Hematopoietic multipotent progenitor cell treated with erythropoietin and hydrocortisone succinate and interleukin-3 and kit ligand, for 4 days (in vitro differentiated cells): ENCODE measurements at places on chromosomes 1 and 21.

GRCh38 chr1:205229399-205229871 lies 1.7 kb downstream of the TMCC2 start:
- peak; percentile 86 for DNase-seq

GRCh38 chr1:230120921-230121381 lies 53.9 kb downstream of the GALNT2 start:
- DNase-seq, result peak; percentile 53

DNA sequence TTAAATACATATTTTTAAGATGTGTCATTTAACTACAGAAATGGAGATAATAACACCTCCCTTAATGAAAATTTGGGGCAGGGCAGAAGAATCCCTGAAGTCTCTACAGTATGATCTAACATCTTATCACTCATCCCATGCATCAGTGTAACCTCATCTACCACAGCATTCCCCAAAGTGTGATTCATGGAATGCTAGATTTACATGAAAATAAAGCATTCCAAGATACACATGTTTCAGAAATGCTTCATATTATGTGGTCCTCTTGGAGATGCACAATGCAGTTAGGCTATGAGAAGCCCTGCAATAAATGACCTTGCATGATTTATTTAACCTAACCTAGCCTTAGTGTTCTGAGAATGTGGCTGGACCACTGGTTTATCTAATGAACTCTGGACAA lies 166.9 kb upstream of the SYT6 start:
- no peak for DNase-seq

DNA sequence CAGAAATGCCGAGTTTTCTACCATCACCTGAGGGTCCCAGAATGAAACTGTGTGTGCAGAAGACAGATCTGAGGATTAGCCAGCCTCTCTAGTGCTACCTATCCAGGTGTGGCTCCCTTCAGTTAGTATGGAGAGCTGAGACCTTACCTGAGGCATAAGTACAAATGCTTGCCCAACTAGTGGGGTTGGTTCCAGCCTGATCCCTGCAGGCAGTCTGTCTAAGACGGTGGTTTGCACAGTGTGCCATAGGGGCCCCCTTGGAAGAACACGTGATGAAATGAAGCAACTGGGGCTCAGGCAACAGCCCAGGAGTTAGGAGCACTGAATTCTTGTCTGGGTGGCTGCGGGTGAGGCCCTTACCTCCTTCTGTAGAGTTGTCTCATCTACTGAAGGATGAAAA lies 15.6 kb downstream of the S100A7A start:
- no peak for DNase-seq

DNA sequence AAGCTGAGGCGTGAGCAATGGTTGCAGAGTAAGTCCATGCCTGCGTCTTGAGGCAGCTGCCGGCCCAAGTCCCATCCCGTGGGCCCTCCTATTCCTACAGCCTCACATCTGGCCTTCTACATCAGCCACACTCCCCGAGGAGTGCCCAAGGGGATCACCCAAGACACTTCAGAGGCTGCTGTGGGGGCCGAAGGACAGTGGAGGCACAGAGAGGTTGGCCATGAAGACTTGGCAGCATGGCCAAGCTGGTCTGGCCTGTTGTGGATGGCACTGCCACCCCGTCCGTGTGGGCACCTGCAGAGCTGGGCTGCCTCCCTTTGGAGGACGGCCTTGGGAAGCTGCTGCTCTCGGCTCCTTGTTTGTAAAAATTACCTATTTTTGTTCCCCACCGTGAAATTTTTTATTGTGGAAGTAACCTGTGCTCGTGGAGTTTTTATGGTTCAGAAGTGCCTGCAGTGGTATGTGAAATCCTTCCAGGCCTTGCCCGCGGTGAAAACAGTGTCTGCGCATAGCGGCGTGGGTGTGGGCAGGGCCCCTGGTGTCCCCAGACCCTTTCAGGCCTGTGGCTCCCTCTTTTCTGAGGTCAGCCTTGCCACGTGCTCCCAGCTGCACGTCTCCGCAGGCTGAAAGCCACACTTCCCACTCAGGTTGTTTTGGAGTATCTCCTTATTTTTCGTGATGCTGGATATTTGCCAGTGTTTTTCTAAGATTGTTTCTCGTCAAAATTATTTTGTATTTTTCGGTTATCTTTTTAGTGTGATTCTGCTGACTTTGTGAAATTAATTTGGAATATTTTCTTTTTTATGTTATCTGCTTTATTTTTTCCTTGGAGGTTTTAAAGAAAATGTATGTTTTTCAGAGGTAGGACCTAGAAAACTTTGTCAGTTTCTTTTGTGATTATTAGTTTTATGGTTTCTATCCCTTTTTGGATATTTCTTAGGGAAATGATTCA lies 20.6 kb downstream of the SLX9 start:
- DNase-seq, result no peak

GRCh38 chr1:166166329-166166697 lies 488 bp downstream of the FAM78B start:
- DNase-seq, result no peak

- no peak for DNase-seq
These were observed 157.0 kb upstream of the EDN2 start for GRCh38 chr1:41641475-41641814.

DNA sequence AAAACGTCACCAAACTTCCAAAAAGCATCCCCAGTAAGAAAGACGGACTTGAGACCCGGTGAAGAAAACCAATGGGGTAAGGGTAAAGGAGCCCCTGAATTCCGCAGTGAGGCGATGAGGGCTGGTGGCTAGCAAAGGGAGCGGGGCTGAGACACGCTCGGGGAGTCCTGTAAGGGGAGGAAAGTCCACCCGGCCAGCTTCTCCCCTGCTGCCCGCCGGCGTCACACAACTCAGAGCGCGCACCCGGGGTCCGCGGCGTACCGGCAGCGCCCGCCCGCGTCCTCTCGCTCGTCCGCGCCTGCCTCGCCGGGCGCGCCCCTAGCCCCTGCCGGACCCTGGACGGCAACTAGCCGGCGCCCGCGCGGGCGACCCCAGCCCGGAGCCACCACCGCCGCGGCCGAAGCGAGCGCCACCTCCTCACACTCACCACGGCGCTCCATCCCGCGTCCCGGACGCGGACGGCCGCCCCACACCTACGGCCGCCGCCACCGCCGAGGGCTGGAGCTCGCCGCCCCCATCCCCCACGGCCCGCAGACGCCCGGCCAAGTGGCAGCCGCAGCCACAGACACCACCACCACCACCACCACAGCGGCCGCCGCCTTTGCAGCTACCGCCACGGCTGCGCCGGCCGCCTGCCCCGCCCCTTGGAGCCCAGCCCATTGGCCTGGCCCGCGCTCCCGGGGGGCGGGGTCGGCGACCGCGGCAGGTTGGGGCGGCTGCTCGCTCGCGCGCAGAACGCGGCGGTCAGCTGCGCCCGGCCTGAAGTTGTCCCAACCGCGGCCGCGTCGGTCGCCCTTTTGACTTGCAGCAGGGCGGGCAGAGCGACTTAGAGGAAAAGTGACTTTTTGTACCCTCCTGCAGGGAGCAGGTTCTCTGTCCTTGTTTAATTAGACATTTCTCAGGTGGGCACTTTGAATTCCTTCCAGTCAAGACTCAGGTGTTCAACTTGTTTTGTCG lies 10.0 kb upstream of the ARHGAP29 start:
- DNase-seq, result peak; percentile 68

- DNase-seq, result no peak
These were observed 10.7 kb downstream of the TIE1 start for GRCh38 chr1:43311521-43311920.

DNA sequence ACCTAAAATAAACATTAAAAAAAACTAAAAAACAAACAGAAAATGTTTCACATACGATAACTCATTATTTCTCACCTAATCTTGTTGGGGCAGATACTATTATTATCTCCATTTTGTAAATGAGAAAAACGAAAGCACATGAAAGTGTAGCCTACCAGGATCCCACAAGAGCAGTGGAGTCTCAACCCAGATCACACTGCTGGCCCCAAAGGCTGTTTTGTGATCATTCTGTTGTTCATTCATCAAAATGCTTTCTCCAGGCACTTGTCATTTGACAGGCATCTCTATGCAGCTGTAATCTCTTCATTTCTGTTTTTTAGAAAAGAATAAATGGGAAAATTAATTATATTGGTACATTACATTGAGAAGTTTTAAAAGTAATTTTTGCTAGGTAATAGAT lies 67.5 kb downstream of the AK5 start:
- no peak for DNase-seq

DNA sequence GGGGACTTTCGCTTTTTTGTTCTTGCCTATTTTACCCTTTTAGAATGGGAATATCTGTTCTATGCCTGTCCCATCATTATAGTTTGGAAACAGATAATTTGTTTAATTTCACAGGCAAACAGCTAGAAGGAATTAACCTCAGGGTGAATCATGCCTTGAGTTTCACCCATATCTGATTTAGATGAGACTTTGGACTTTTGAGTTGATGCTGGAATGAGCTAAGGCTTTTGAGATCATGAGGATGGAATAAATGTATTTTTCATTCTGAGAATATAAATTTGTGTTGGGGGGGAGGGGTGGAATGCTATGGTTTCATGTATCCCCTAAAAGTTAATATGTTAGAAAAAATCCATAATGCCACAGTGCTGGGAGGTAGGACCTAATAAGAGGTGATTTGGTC lies 56.1 kb upstream of the TACSTD2 start:
- DNase-seq, result no peak

DNA sequence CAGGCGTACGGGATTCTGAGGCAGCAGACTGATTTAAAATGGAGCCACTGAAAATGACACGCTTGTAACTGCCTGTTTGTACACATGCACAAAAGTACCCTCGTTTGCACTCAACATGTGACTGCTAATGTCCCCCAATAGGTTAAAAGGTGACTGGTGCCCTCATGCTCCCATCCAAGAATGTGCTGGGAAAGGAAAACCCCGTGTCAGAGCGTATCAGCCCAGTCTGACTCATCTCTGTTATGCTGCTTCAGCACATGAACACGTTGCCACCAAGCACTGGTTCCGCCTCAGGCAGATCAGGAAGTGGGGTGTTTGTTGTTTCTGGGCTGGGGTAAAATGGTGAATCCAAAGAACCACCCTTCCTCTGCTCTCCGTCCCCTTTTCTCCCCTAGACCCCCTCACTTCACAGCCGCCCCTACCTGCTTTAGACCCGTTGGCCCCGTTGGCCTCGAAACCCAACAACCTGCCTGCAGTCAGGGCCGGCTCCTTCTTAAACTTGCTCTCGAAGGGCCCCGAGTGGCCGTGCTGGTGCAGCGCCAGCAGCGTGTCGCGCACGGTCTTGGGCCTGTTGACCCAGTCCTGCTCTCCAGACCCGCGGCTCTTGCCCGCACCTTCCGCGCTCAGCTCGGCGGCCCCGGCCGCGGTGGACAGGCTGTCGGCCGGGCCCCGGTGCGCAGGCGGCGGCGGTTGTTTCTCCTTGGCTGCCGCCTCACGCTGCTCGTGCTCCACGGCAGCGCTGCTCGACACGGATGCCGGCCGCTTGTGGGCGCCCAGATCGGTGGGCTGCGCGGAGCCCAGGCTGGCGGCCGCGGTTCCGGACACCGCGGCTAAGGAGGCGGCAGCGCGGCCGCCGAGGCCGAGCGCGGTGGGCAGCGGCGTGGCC lies 1.7 kb downstream of the IRF2BP2 start:
- peak; percentile 93 for DNase-seq

DNA sequence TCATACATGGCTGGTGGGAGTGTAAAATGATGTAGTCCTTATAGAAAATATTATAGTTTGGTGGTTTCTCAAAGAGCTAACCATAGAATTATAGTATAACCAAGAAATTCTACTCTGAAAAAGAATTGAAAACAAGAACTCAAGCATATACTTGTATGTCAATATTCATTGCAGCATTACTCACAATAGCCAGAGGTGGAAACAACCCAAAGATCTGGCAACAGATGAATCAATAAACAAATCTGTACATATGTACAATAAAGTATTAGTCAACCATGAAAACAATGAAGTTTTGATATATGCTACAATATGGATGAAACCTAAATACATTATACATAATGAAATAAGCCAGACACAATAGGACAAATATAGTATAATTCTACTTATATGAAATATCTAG lies 29.7 kb downstream of the XCL1 start:
- DNase-seq, result no peak

- no peak for DNase-seq
These were observed 97.2 kb upstream of the KCNK1 start for GRCh38 chr1:233516732-233517131.

DNA sequence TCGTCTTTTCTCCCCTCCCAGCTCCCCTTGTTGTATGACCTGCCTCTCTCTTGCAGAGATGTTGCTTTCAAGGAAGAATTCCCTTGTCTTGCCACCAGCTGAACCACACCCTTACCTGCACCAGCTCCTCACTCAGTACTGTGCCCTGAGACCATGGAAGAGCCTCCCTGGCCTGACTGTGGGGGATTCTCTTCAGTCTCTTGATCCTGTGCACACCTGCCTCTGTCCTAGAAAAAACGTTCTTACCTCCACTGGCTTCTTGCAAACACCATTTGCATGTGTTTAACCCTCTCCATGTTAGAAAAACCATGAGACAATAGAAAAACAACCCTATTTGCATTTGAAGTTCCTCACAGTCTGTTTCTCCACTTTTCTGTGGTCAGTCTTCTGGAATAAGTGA lies 43.3 kb upstream of the FCRL4 start:
- no peak for DNase-seq

GRCh38 chr1:204283711-204284651 lies 70.2 kb upstream of the GOLT1A start:
- DNase-seq, result peak; percentile 44
